NCI-H1105 (cell line): ENCODE measurements at places on chromosomes 11 and 22.

DNA sequence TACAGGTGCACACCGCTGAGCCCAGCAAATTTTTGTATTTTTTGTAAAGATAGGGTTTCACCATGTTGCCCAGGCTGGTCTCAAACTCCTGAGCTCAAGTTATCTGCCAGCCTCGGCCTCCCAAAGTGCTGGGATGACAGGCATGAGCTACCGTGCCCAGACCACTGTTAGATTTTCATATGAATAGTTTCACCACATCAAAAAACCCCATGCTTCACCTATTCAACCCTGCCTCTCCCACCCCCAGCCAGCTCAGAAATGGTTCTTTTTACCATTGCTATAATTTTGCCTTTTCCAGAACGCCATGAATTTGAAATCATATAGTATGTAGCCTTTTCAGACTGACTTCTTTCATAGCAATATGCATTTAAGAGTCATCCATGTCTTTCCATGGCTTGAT is 37.9 kb downstream of the CDPF1 start:
- DNase-seq: no peak

DNA sequence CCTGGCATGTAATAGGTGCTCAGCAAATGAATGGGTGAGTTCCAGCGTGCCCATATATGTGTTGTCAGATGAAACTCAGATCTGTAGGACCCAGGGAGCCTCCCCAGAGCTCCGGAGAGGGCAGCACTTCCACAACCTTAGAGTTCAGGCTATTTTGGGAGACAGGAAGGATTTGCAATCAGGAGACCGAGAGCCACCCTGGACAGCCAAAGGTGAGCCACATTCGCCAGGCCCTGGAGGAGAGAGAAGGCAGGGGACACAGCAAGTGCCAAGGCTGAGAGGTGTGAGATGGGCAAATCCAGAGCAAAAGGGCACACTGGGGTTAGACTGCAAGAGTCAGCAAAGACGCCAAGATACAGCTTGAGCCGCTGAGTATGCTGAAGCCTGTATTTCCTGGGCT is 66.4 kb downstream of the CD82 start:
- DNase-seq: no peak

DNA sequence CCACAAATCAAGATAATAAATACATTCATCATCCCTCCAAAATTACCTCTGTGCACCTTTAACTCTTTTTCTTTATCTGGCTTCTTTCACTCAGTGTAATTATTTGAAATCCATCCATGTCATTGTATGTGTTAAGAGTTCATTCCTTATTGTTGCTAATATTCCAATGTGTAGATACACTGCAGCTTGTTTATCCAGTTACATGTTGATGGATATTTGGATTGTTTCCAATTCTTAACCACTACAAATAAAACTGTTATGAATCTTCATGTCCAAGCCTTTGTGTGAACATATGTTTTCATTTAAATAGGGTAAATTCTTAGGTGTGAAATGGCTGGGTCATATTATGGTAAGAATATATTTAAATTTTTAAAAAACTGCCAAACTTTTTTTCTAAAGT is 323.3 kb upstream of the NCAM1 start:
- DNase-seq: peak; percentile 3

GRCh38 chr11:62544581-62545436 is 1.8 kb downstream of the AHNAK start:
- DNase-seq: no peak

GRCh38 chr22:20014526-20015186 is 2.0 kb downstream of the ARVCF start:
- DNase-seq: no peak

- no peak for DNase-seq
Observed at GRCh38 chr11:120009938-120010337, 128.0 kb downstream of the TRIM29 start.

- DNase-seq: no peak
Observed at GRCh38 chr11:27649800-27650199, 50.5 kb downstream of the BDNF start.

DNA sequence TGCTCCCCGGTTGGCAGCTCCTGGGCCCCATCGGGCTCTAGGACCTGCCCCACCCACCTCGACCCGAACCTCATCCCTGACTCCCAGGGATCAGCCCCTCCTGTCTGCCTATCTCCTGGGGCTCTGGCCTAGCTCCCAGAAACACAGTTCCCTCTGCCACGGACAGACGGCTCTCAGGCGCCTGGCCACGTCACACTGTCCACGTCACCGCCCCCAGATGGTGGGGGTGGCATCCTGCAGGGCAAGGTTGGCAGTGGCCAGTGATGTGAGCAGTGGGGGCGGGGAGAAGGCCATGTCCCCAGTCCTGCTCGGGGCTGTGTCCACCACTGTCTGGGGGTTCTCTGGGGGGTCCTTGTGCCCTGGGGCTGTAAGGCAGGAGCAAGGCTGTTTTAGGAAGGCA is 29.2 kb downstream of the SYT7 start:
- no peak for DNase-seq

DNA sequence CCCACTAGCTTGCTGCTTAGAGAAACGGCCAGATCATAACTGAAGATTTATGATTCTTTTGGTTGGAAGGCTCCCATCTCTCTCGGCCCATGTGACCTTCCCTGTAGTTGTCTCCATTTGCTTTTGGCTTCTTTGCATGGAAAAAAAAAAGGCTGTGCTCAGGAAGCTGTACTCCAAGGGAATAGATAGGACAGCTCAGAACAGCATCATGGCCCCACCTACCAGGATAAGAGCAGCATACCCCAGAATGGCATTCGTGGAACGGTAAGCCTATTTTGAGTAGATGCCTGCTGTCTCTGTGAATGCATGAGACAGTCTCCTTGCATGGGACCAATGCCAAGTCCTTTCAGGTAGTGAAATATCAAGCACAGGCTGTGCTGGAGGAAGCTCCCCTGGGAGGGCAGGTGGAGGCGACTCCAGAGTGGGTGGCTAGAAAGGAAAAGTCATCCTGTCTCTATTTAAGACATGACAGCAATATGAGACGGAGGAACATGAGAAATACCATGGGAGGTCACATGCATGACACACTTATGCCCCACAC is 94.1 kb upstream of the AMOTL1 start:
- peak; percentile 67 for DNase-seq

- no peak for DNase-seq
Observed at GRCh38 chr22:19568337-19569275, 44.4 kb upstream of the CLDN5 start.

- DNase-seq: no peak
Observed at GRCh38 chr11:43925063-43925931, 17.1 kb upstream of the C11orf96 start.

GRCh38 chr11:68120273-68121066 is 718 bp downstream of the CHKA start:
- DNase-seq: peak; percentile 46

DNA sequence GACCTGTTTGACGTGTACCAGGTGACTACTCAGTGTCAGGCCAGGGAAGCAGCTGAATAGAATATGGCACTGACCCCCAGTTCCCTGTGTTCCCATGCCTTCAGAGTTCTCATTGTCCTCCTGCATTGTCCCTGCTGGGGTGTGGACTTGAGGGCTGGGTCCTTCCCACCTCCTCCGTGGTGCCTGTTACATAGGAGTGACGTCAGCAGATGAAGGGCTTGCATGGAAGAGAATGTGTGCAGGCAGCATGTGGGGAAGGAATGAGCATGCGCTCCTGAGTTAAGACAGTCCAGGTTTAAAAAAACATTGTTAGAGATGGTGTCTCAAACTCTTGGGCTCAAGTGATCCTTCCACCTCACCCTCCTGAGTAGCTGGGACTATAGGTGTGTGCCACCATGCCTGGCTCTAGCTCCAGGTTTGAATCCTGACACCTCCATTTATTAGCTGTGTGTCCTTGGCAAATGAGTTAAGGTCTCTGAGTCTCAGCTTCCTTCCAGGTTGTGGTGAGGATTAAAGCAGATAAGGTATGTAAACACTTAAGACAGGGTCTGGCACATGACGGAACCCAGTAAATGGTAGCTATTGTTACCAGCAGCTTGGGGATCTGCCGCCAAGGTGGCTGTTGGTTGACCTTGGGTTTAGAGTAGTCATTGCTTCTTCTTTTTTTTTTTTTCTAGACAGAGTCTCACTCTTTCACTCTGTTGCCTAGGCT is 7.5 kb upstream of the SOX10 start:
- no peak for DNase-seq

DNA sequence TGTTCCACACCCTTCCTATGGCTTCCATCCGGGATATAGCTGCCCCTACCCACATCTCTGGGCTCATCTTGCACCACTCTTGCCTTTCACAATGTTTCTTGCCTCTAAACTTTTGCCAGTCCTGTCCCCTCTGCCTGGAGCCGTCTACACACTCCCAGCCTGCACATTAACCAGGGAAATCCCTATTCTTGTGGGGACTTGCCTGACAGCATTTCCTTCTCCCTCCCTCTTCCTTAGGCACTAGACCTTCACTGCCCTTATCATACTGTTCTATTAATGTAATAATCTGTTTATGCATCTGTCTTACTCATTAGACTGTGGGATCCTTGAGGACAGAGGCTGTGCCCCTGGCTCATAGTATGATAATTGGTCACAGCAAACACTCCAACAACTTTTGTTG is 5.8 kb upstream of the TTC12 start:
- DNase-seq: no peak

DNA sequence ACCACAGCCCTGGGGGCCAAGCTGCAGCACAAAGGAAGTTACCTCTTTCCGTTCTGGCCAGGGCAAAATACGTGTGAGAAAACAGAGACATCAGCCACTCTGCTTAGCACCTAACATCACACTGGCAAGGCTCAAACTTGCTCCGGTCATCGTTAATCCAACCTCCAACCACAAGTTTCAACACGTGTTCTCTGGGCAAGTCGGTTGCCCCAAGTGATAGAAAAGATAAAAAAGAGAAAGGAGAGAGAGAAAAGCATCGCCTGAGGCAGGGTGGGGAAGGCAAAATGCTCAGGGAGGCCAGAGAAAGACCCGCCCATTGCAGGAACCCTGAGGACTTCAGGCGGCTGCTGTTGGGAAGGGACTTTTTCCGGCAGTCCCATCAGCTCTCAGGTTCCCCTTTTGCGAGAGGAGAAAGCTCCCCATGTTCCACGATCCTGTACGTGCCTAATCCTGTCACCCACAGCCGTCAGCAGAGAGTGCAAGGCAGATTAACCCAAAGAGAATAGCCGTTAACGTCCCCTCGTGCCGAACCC is 18.5 kb upstream of the B4GALNT4 start:
- DNase-seq: no peak

DNA sequence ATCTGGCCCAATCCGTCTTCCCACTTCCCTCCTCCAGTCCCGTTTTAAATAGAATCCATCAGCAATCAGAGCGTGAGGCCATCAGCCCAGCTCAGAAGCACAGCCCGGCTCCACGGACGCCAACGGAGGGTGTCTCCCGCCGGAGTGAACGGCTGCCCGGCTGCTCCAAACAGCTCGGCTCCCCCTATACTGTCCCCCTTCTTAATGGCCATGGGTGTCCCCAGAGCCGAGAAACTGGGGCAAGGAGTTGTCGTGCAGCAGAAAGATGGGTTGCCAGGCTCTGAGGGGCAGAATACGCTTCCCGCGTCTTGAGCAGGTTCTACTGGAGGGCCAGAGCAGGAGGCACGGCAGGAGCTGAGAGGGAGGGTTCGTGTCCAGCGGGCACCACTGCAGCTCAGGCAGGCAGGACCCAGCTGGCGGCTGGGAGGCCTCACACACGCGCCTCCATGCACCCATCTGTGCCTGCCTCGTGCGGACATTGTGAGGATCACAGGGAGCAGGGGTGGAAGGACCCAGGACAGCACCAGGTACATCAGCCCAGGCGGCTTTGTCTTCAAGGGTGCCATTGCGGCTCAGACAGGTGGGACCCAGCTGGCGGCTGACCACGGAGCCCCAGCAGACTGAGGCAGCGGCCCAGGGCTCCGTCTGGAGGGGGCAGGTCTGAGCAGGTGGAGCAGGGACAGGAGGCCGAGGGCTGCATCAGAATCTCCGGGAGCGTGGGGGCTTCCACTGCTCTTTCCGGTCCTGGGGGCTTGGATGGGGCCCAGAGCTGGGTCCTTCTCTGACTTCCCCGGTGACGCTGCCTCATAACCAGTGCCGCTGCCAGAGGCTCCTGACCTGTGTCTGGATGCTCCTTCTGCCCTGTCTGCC is 882.7 kb downstream of the BRD1 start:
- DNase-seq: no peak

DNA sequence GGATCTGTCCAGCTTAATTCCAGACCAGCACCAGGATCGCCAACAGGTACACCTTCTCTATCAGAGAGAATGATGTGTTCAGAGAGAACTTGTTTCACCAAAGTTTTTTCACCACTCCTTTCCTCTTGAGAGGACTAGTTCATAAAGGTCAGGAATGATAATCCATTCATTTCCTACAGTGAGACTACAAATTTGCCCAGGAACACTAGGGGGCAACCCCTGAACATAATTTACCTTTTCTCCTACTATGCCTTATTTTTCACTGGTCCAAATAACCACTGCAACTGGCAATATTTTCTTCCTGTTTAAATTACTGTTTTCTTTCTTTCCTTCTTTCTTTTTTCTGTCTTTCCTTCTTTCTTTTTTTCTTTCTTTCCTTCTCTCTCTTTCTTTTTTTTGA is 22.5 kb downstream of the CAVIN3 start:
- no peak for DNase-seq

- no peak for DNase-seq
Observed at GRCh38 chr11:44998051-44998450, 47.4 kb upstream of the TP53I11 start.

DNA sequence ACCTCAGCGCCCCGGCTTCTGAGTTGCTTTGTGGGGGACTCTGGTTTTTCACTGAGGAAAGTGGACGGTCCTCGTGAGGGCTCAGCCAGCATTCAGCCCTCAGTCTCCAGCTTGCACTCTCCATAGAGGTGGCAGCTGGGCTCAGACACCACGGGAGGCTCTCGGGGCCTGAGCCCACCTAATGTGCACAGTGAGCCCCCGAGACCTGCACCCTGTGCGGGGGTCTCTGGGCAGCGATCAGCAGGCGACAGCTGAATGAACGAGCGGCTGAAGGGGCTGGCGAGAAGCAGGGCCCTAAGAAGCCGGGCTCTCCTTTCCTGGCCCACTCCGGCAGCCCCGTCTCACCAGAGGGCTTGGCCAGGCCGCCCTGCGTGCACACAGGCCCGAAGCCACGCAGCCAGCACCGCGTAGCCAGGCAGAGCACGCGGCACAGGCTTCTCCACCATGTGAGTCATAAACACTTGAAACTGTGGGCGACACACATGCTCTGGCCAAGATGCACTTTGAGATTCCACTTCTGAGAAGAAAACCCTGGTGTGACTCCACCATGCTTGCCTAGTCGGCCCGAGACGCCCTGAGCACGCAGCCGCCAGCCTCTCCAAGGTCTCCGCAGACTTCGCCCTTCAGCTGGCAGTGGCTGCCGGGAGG is 28.0 kb downstream of the TOLLIP start:
- no peak for DNase-seq
